ENCODE measurements at places on chromosomes 4 and X.

DNA sequence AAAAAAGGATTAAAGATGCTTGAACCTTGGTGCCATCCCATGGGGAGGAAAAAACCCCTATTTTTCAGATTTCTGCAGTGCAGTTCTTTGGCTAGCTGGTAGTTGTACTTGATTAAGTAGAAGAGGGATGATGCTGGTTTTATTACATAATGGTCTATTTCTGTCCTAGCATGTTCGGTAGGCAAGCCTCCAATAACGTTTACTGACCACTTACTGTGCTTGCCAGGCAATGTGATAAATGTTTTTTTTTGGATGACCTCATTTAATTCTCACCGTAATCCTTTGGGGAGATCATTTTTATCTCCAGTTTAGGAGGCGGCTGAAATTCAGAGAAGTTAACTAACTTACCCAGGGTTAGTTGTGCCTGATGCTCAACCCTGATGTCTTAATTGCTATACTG lies 92.1 kb upstream of the RPA4 start:
- no peak overlapping the region for H3K27ac ChIP-seq
- H3K4me1 ChIP-seq: no peaks in the 10 kb centered on the region
- DNase-seq: no peak
- H3K36me3 ChIP-seq: no peaks in the 10 kb centered on the region
- H3K4me3 ChIP-seq: no peak overlapping the region

- no peak for DNase-seq
- no peaks in the 10 kb centered on the region for H3K36me3 ChIP-seq
- no peak overlapping the region for H3K27ac ChIP-seq
- no peaks in the 10 kb centered on the region for H3K4me1 ChIP-seq
- H3K27me3 ChIP-seq: no peaks in the 10 kb centered on the region
These were observed 52.0 kb upstream of the WDR17 start for GRCh38 chr4:176013476-176014247.

DNA sequence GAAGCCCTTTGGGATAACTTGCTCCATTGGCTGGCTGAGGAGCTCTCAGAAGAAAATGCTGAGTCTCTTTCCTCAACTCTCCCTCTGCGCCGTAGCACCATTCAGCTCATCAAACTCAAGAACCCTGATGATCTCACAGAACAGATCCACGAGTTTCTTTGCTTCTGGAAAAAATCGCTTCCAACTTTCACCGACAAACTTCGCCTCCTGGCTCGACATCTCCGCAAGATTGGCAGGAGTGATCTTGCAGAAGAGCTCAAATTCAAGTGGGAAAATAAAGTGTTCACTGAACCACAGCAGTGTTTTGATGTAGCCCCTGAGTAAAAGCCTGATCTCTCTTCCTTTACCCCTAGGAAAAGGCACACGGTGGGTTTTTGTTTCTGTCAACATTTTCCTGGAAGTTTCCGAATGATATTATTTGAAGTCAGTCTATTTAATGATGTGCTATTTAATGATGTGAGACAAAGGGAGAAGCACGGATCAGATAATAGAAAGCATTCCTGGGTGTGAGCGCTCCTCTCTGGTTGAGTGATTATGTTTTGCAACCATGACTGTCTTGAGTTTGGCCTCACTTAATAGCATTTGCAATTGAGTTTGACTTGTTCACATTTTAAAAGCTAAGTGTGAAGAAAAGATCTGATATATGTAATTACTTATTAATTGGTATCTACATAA lies 62.2 kb downstream of the DTHD1 start:
- H3K4me3 ChIP-seq: no peak overlapping the region
- H3K27ac ChIP-seq: no peak overlapping the region
- H3K27me3 ChIP-seq: no peaks in the 10 kb centered on the region
- H3K36me3 ChIP-seq: no peaks in the 10 kb centered on the region
- H3K4me1 ChIP-seq: no peaks in the 10 kb centered on the region

- H3K4me1 ChIP-seq: no peaks in the 10 kb centered on the region
- no peaks in the 10 kb centered on the region for H3K27me3 ChIP-seq
These were observed 20.2 kb downstream of the MMRN1 start for GRCh38 chr4:89914609-89915550.

DNA sequence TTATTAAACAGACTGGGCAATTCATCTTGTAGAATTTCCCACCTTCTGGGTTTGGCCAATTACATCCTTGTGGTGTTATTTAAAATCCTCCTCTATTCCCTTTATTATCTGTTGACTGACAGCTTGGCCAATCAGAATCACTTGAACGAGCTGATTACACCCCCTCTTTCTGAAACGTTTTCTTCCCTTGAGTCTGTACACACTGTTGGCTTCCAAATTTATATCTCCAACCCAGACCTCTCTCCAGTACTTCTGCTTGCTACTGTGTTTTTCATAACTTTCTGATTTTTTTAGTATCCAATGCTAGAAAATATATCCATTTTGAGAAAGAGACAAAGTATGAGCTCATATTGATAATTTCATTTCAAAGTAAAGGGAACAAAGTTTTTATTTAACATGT lies 14.8 kb downstream of the CD38 start:
- H3K27ac ChIP-seq: no peak overlapping the region
- no peak for DNase-seq
- H3K36me3 ChIP-seq: no peaks in the 10 kb centered on the region
- no peaks in the 10 kb centered on the region for H3K4me1 ChIP-seq
- no peak overlapping the region for H3K4me3 ChIP-seq

DNA sequence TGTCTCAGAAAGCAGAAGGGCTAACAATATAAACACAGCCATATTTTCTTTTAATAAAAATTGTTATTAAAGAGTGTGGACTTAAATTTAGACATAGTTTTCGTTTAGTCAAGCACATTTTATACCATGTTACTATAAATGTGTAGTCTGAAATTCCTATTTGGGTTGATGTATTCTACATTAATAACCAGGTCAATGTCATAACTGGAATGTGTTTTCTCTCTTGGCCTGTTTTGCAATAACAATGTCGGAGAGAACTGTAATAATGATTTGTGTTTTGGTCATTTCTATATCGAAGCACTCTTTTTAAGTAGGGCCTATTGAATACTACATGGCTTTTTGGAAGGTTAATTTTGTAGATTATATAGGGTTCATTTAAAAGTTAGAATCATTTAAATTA lies 5.5 kb downstream of the USO1 start:
- no peaks in the 10 kb centered on the region for H3K4me1 ChIP-seq
- H3K27me3 ChIP-seq: no peaks in the 10 kb centered on the region
- H3K36me3 ChIP-seq: no peaks in the 10 kb centered on the region
- H3K27ac ChIP-seq: no peak overlapping the region
- H3K4me3 ChIP-seq: no peak overlapping the region
- no peak for DNase-seq

GRCh38 chrX:77918568-77918967 lies 8.1 kb downstream of the ATP7A start:
- no peaks in the 10 kb centered on the region for H3K27me3 ChIP-seq
- DNase-seq: no peak
- no peaks in the 10 kb centered on the region for H3K4me1 ChIP-seq
- H3K4me3 ChIP-seq: no peak overlapping the region
- H3K27ac ChIP-seq: no peak overlapping the region
- no peaks in the 10 kb centered on the region for H3K36me3 ChIP-seq

DNA sequence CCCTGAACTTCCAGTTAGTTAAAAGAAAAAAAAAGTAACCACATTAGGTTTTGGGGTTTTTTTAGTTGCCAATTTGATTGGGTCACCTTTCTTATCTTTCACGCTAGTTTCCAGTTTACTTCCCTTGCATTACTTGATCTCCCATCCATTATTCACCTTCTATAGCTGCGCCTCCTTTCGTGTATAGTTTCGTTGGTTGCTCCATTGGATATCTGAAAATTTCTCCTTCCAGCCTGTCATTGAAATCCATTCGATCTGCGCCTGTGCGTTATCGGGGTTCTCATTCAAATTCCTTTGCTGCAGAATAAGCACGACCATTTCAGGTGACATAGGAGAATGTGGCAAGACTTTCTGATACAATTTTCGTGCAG lies 764 bp downstream of the TRAPPC11 start:
- H3K27ac ChIP-seq: peak overlapping the region; percentile 98
- peak overlapping the region; percentile 88 for H3K4me3 ChIP-seq
- H3K36me3 ChIP-seq: no peaks in the 10 kb centered on the region

DNA sequence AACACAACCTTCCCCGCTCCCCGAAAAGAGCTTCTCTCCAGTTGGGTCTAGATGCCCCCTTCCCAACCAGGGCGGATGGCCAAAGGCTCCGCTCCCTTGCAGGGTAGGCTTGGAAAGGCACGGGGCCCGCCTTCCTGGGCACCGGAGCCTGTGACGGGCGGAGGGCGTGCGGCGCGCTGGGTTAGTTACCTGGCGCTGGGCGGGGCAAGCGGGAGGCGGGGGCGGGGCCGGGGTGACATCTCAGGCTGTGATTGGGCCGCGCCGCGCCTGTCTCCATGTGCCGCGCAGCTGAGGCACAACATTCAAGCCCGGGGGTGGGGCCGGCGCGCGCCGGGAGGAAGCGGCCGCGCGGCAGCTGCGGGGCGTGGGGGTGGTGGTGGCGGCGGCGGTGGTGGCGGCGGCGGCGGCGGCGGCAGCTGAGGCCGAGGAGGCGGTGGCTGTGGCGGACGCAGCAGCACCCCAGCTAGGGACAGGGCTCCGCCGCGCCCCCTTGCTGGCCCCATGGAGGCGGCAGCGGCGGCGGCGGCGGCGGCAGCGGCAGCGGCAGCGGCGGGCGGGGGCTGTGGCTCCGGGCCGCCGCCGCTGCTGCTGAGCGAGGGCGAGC lies at the start of gene REPS2:
TSS of gene REPS2 (plus strand) at position 298 of the 604 bp plus-strand sequence. CDS start at position 502, 204 bp downstream.
- no peaks in the 10 kb centered on the region for H3K36me3 ChIP-seq
- peak within 1 kb of the TSS; percentile 65 for H3K27ac ChIP-seq
- peaks cover 16% of the 10 kb centered on the region for H3K27me3 ChIP-seq
- peak within 1 kb of the TSS; percentile 57 for H3K4me3 ChIP-seq

GRCh38 chr4:106344647-106344970 lies 24.0 kb downstream of the GIMD1 start:
- no peaks in the 10 kb centered on the region for H3K4me1 ChIP-seq
- H3K27ac ChIP-seq: no peak overlapping the region
- no peaks in the 10 kb centered on the region for H3K36me3 ChIP-seq
- no peaks in the 10 kb centered on the region for H3K27me3 ChIP-seq
- no peak overlapping the region for H3K4me3 ChIP-seq

- no peaks in the 10 kb centered on the region for H3K4me1 ChIP-seq
- no peak for DNase-seq
- H3K36me3 ChIP-seq: no peaks in the 10 kb centered on the region
- no peak overlapping the region for H3K4me3 ChIP-seq
These were observed 82.9 kb downstream of the ANKRD50 start for GRCh38 chr4:124629681-124630080.

DNA sequence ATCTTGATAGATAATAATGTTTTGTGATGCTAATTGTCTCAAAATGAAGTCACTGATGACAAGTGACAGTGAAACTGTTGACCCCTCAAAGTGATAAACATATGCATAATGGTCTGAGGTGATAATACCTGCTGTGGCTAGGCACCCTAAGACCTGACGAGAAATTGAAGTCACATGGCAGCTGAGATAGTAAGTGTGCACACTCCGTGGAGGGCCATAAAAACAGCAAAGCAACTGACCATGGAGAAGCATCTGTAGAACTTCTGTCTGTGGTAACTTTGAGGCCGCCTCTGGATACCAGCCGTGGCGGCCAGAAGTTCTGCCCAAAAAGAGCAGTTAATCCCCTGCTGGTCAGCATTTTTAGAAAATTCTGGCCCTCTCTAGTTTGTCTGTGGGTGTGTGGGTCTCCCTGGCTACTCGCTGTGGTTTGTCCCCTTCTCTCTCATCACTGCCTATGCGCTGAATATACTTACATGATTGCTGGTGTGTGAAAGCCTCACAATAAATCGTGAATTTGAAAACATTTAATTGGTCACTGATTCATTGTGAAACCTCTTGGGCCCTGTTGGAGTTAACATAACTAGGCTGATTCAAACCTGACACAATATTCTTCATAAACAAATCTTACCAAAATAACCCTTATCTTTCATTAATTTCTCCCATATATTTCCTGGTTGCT lies 50.6 kb downstream of the CCDC149 start:
- H3K27me3 ChIP-seq: no peaks in the 10 kb centered on the region
- H3K4me1 ChIP-seq: no peaks in the 10 kb centered on the region
- H3K27ac ChIP-seq: no peak overlapping the region
- DNase-seq: no peak

- H3K27ac ChIP-seq: no peak overlapping the region
- H3K27me3 ChIP-seq: no peaks in the 10 kb centered on the region
- H3K4me3 ChIP-seq: no peak overlapping the region
- no peak for DNase-seq
These were observed 1260.2 kb upstream of the PCDH7 start for GRCh38 chr4:29459926-29460325.

DNA sequence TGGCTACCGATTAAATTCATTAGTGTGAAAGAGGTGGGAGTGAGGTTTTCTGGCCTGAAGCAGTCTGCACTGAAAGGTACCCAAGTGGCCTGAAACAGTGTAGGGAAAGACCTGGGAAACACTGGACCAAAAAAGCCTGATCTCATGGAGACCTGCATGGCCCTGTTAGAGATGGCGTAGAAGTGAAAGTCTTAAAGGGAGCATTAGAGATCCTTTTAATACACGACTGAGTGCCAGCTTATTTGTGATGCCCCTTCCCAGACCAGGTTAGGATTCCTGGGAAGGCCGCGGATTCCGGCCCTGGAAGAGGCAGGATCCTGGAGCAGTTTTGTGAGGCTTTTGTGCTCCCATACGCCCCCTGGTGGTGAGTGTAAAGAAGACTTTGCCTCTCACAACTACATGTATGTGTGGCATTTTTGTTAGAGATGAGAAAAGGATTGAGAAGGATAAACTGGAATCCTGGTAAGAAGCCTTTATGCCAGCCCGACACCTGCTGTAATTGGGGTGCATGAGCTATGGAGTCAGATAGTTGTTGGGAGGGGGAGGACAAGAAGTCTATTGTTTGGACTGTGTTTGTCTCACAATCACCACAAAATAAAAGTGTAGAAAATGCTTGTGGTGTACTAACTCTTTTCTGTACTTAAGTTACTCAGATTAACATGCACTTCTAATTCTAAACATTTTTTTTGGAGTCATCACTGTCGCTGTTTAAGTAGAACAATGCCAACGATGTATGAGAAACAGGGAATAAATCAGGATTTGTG lies 54.0 kb downstream of the JADE1 start:
- H3K27ac ChIP-seq: peak overlapping the region; percentile 45
- H3K27me3 ChIP-seq: no peaks in the 10 kb centered on the region
- no peak overlapping the region for H3K4me3 ChIP-seq
- peak; percentile 41 for DNase-seq

- no peak overlapping the region for H3K27ac ChIP-seq
- DNase-seq: no peak
- H3K4me1 ChIP-seq: no peaks in the 10 kb centered on the region
- no peak overlapping the region for H3K4me3 ChIP-seq
- no peaks in the 10 kb centered on the region for H3K36me3 ChIP-seq
- H3K27me3 ChIP-seq: peaks cover 19% of the 10 kb centered on the region
These were observed 21.2 kb upstream of the TAB3 start for GRCh38 chrX:30910124-30910860.

GRCh38 chr4:42018451-42018850 lies 28.1 kb downstream of the SLC30A9 start:
- DNase-seq: no peak
- no peak overlapping the region for H3K27ac ChIP-seq
- H3K27me3 ChIP-seq: no peaks in the 10 kb centered on the region
- H3K4me1 ChIP-seq: no peaks in the 10 kb centered on the region
- H3K36me3 ChIP-seq: no peaks in the 10 kb centered on the region
